ENCODE measurements at places on chromosomes 1 and 21.

DNA sequence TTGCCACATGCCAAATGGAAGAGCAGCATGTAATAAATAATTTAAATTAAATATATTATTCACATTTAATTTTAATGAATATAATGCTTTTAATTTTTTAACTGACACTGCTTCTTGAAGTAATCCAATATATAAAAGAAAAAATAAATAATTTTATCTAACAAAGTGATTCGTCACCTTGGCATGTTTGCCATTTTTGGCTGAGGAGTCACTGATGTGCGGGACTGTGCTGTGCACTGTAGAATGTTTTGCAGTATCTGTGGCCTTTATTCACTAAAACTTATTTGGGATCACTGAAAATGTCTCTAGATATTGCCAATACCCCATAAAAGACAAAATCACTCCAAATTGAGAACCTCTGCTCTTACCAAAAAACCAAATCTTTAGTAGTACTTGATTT is 807.8 kb downstream of the BRINP3 start:
- no peak for DNase-seq

DNA sequence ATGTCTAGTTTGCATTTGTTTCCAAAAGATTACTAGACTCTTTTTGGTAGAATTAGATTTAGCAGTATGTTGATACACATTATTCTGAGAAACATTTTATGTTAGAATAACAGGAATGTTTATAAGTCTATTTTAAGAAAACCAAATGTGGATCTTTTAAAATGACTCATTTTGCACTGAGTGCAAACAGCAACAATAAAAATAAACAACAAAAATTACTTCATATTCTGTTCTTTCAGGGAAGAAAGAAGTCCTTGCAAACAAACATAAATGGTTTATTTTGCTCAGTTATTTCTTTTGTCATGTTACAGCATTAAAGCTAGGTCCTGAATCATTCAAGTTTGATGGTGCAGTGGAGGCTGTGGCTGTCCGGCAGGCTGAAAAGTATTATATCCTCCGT is 106.8 kb upstream of the TENT5C start:
- DNase-seq = no peak

GRCh38 chr1:23424293-23425192 is at the start of gene TCEA3:
TCEA3 (minus strand) TSS chr1:23424748; CDS start chr1:23424633, 115 bp downstream.
- DNase-seq = no peak

- no peak for DNase-seq
Measured at GRCh38 chr1:244271691-244272308, 179.9 kb downstream of the ADSS2 start.

DNA sequence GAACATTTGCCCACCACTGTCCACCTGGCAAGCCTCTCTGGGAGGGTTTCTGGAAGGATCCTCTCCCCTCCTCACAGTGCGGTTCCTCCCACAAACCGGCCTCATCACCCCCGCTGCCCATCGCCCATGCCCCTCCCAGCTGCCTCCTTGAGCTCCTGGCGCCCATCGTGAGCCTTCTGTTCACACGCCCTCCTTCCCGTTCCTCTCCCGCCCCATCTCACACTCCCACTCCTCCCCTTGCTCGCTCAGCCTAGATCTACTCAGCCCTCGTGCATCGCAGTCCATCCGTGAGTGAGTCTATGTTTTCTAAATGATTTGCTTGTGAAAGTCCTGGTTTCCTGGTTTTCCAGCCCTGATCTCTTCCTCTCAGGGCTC is 119.1 kb upstream of the C1orf174 start:
- no peak for DNase-seq

DNA sequence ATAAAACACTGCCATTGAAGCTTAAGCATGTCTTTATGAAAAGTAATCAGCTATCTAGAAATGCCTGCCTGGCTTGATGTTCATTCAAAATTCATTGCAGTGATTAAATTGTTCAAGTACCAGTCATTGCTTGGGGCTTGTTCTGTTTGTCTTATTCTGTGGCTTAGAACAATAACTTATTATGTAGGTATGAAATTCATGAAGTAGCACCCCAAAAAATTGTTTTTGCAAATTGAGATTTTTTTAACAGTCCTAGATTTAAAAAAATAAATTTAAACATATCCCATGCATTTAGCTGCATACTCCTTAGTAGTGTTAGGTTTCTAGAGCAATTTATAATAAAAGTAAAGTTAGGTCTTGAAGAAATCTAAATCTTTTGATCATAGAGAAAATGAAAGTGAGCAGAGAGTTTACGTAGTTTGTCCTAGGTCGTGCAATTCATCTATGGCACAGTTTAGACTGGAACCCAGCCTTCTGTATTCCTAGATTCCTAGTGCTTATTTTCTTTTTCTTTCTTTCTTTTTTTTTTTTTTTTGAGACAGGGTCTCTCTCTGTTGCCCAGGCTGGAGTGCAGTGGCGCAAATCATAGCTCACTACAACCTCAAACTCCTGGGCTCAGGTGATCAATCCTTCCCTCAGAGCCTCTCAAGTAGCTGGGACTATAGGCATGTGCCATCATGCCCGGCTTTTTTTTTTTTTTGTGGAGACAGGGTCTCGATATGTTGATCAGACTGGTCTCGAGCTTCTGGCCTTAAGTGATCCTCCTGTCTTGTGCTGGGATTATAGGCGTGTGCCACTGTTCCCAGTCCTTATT is 9.3 kb downstream of the MIER1 start:
- no peak for DNase-seq

GRCh38 chr1:225754940-225755641 is 22.5 kb upstream of the SRP9 start:
- DNase-seq = no peak

GRCh38 chr21:40672602-40673001 is 174.4 kb downstream of the DSCAM start:
- no peak for DNase-seq

DNA sequence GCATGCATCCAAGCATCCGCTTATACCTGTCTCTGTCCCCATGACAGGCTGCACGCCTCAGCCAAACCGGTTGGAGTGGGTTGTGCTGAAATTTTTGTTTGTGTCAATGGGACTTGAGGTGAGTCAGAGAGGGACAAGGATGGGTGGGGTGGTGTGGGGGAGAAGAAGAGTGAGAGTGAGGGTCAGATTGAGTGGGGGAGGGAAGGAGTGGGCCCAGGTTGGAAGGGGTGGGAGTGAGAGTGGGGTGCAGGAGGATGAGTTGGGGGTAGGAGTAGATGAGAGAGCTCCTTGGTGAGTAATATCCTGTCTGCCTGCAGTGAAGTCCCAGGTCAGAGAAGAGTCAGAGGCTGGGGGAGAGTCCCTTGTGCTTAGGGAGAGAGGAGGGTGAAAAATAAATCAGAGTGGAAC is 3.3 kb upstream of the NECTIN4 start:
- DNase-seq = no peak

GRCh38 chr21:44888581-44889550 is 15.4 kb upstream of the PTTG1IP start:
- no peak for DNase-seq

DNA sequence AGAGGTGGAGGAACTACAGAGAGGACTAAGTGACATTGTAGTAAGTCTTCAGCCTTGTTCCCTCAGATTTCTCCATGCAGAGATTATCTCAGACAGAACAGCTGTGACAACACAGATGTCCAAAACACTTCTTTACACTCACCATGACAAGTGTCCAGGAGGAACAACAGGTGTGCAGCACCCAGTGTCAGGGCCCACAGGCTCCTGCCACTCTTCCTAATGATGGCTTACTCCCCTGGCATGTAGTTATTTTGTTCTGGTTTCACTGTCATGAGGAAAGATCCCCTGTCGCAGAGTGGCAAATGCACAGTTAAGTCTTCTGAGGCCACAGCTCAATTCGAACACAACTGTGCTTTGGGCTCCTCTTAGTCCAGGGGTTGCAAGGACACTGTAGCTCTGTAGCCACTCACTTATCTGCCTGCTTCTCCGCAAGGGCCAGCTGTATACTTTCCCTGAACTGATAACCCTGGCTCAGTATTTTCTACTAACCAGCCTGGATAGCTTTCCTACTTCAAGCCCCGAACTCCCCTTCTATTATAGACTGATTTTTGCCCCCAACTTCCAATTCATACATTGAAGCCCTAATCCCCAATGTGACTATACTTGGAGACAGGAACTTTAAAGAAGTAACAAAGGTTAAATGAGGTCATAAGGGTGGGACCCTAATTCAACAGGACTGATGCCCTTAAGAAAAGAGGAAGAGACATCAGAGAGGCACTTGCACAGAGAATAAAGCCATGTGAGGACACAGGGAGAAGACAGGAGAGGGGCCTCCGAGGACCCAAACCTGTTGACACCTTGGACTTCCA is 11.1 kb downstream of the PDZK1 start:
- no peak for DNase-seq

All from stimulated activated CD4-positive, alpha-beta T cell treated with anti-CD3 and anti-CD28 coated beads, Interleukin-1b, Interleukin-23, amount 100 ng/mL, for 1 hour (primary cell).